ENCODE measurements at places on chromosomes 2 and 18. TPM values are rescaled to one million over a fixed set of nuclear protein-coding genes. Genes with fewer than 3 reads are reported as not detected.

The IAH1 gene
- total RNA-seq, result 52.2 TPM

DNA sequence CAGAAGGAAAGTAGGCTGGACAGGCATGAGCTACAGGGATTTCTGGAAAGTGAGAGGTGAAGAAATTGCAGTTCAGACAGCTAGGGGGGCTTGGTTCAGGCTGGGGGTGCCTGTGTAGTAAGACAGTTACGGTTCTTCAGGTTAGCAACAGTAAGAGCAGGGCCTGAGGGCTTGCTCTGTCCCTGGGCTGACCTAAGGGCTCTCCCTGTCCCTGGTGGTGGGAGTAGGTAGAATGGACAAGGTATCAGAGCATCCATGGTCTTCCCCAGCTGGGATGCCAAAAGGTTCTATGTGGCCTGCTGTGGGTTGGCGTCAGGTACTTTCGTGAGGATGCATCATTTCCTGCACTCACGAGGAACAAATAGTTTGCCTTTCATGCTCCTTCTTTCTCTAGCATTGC is 34.6 kb upstream of the TACR1 start:
- no peaks in the 10 kb centered on the region for H3K4me1 ChIP-seq
- no peaks in the 10 kb centered on the region for H3K36me3 ChIP-seq
- DNase-seq, result no peak
- H3K4me3 ChIP-seq, result no peak overlapping the region
- H3K27ac ChIP-seq, result no peak overlapping the region
- no peaks in the 10 kb centered on the region for H3K27me3 ChIP-seq

DNA sequence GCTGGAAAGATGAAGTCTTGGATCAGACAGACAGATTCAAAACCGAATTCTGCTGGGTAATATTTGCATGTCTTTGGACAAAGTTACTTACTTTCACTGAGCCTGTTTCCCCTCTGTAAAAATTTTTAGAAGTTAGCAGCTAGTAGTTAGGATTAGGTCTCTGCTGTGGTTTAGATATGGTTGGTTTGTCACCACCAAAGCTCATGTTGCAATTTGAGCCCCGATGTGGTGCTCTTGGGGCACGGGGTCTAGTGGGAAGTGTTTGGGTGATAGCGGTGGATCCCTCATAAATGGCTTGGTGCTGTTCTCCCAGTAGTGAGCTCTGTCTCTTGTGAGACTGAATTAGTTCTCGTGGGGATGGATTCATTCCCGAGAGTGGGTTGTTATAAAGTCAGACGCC is 38.9 kb upstream of the PNO1 start:
- H3K4me3 ChIP-seq, result no peak overlapping the region
- no peak for DNase-seq
- H3K27ac ChIP-seq, result no peak overlapping the region
- no peaks in the 10 kb centered on the region for H3K36me3 ChIP-seq
- H3K4me1 ChIP-seq, result no peaks in the 10 kb centered on the region

DNA sequence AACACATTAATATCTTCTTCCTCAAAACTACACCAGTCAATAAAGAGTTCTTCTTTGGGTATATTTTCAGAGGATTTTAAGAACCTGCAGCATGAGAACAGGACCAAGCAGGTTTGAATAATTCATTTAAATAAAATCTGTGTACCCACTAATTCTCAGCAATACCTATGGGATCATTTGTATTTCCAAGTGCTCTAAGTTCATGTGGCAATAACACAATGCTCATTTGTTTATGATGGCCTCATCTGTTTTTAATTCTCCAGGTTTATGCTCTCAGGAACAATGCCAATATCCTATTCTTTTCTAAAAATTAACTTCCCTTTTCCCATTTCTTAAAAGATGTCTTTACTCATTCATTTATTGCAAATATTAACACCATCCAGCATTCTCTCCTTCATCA is 264.7 kb downstream of the METTL4 start:
- H3K27me3 ChIP-seq, result no peaks in the 10 kb centered on the region
- no peaks in the 10 kb centered on the region for H3K4me1 ChIP-seq
- no peak for DNase-seq
- no peaks in the 10 kb centered on the region for H3K36me3 ChIP-seq
